ENCODE measurements at places on chromosomes 16 and 17.
A peak's percentile ranks its signal among the peaks of the same experiment; 100 is the strongest.

DNA sequence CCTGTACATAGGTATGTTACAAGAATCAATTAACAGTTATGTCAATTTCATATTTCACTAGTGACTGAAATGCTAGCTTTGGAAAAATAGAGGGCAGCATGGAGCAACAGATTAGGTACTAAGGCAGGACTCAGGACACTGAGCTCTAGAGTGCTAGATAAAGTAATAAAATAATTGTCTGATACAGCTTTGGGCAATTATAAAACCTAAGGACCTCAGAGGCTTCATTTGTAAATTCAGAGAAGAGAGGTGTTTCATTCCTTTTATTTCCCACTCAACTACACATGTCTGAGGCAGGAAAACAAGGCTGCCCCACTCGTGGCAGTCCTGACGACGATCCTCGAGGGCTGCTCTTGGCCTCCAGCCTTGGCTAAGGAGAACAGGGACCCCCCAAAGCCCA, 81.5 kb downstream of the CA4 start:
- DNase-seq: no peak

DNA sequence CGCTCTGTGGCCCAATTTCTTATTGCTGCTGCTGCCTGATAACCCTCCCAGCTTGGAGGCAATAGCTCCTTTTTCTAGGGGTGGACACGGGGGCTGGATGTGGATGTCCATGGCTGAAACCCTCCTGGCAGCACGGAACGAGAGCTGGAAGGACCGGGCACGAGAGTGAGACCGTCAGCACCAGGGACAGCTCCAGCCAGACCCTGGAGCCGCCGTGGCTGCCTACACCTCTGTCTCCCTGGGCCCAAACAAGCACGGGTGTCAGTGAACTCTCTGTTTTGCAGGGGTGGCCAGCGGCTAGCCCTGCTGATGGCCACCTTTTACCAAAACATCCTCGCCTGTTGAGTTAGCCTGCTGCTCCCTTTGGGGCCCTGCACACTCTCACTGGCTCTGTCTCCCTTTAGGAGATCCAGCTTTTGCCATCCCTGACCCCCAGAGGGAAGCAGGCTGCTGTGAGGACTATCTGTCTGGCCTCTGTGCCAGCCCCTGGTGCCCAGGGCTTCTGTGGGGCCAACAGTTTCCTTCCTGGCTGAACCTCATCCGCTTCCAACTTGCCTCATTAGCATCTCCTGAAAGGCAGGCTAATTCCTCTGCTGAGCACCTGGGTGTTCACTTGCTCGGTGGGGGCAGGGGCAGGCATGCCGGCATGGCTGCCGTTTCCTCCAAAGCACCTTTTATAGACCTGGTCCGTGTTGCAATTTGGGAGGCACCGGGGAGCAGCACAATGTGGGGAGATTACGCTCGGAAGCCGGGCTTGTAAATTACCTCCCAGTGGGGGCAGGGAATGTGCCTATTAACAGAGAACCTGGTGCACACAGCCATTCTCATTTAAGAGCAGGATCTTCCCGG, 118.1 kb downstream of the ENGASE start:
- peak; percentile 31 for DNase-seq

- no peak for DNase-seq
These were observed 86.5 kb downstream of the MAP2K6 start for GRCh38 chr17:69500911-69501429.

DNA sequence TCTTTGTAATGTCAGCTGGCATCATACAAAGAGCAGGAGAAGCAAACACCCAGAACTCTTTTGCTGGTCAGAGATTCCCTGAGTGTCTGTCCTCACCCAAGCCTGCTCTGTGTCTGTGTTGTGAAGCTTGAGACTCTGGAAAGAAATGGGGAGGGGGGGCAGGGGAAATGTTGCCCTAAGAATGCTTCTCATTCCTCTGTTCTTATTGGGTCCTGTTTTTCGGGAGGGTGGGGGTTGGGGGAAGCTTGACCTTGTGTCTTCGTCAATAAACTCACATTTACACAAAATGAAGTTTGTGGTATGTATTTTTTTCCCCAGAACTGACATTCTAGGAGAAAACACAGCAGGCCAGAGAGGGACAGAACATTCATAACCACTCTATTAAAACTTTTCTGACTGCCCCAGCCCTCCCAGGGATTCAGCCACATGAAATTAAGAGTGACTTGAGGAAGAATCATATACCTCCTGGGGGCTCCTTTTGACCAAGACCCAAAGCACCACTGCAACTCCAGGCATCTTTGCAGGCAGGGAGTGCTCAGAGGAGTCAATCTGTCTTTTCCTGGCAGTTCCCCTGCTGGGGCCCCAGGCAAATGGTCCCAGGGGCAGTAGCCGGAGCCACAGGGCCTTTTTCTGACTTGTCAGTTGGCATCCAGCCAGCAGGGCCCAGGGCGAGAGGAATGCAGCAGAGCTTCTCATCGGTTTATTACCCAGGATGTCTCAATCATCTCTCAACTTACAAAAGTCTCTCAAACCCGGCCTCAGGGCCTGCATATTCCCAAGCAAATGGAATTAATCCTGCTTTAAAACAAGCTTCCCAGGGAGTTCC, 5.1 kb upstream of the RASL10B start:
- DNase-seq: peak; percentile 86

DNA sequence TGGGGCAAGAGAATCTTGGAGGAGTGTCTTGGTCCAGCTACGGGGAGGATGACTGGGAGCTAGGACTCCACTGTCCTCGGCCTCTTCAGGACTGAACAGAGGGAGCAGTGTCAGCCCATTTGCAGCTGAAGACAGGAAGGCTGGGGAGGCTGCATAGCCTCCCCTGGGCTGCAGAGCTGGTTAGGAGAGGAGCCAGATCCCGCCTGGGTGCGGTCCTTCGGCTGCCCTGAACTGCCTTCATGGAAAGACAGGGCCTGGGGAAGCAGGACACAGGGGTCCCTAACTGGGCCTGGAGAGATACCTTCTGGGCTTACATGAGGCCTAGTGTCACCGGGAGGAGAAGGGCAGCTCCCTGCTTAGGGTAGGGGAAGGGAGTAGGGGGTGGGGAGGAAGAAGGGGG, 26.6 kb downstream of the UNC13D start:
- no peak for DNase-seq

DNA sequence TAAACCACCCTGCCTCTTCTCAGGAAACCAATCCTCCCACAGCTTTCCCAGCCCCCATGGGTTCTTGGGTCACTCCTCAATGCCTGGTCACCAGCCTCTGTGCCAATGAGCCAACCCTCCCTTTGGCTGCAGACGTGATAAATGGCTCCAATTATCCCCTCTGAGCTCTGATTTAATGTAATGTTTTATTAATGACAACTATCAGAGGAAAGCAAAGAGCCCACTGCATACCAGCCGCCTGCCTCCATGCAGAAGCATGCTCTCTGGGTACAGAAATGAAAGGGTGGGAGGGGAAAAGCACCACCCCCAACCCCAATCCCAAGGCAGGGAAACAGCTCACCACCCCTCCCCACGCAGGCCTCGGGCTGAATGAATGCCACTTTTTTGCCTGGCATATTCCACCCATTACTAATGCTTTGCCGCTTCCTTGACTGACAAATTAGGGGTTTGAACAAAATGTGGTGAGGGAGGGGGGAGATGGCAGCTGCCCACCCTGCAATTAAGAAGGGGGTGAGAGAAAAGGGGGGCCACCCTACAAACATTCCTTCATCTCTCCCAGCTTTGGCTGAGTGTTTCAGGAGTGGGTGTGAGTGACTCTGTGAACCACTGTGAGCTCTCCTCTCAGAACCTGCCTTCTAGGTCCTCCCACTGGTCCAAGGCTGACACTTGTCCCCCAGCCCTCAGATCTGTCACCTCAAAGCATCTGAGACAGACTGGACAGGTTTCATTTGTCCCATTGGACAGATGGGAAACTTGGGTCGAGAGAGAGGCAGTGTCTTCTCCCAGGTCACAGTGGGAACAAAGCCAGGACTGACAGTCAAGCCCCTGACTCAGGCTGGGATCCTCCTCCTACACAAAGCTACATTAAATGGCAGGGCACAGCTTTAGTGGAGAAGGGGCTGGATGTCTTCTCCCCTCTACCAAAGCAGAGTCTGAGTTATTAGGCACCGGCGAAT, 161.5 kb downstream of the TMEM132E start:
- DNase-seq: no peak

DNA sequence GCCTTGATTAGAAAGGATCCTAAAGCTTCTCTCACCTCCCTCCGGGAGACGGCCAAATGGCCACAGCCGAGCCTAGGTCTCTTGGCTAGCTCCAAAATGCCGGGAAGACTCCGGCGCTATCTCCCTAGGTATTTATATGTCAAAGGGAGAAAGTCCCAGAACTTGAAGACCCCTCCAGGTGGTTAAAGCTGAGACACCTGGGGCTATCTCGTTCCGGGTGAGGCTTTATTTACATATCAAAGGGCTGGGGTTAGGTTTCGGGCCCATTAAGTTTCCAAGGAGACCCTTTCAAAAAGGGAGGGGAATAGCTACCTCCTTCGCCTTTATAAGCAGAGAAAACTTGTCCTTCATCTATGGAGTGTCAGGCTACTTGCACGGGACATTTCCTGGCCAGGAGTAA, 70.9 kb upstream of the KIFC3 start:
- DNase-seq: no peak

GRCh38 chr17:50047488-50048126, 8.3 kb upstream of the ITGA3 start:
- no peak for DNase-seq

GRCh38 chr17:8749616-8750015, 5.0 kb upstream of the CCDC42 start:
- no peak for DNase-seq

GRCh38 chr17:50149417-50150353, 792 bp downstream of the PPP1R9B start:
- DNase-seq: peak; percentile 52

DNA sequence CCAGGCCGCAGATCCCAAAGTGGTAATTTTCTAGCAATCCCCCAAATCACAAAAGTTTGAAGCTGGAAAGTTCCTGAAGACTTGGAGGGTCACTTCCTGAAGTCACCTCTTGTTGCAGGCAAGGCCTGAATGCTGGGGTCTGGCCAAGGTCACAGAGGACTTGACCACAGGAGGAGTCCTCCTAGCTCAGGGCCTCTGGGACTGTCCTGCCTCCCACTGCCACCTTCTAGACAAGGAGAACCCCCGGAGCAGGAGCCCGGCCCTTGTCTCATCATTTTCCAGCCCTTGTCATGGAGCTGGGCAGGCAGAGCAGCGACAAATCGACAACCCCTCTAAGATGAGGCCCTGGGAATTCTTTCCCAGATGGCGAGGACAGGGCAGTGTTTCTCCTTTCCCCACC, 330 bp downstream of the CDH16 start:
- DNase-seq: no peak

GRCh38 chr16:30554557-30555314, 3.4 kb downstream of the ZNF764 start:
- no peak for DNase-seq

GRCh38 chr17:16950488-16950887, 21.4 kb downstream of the TNFRSF13B start:
- no peak for DNase-seq

- no peak for DNase-seq
These were observed 216.3 kb downstream of the SPECC1 start for GRCh38 chr17:20225162-20226115.

DNA sequence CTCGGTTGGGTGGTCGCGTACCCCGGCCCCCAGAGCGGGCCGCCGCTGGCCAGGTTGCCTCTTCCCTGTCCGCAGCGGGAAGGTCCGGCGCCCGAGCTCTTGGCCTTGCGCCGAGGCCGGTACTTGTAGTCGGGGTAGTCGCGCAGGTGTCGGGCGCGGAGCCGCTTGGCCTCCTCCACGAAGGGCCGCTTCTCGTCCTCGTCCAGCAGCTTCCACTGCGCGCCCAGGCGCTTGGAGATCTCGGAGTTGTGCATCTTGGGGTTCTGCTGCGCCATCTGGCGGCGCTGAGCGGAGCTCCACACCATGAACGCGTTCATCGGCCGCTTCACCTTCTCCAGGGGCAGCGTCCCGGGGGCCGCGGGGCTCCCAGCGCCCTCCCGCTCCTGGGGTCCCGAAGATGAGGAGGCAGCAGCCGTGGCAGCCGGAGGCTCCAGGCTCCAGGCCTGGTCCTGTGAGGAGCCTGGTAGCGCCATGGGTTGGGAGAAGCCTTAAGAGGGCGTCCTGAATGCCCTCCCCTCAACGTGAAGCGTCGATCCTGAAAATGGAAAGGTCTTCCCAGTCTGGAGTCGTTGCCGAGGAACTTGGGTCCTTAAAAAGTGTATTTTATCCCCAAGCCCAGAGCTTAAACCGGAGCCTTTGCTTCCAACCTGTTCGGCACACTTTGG, 558 bp downstream of the SOX15 start:
- peak; percentile 87 for DNase-seq

- no peak for DNase-seq
These were observed at the start of gene EME2 for GRCh38 chr16:1772362-1772907. EME2 (plus strand) TSS chr16:1772810; CDS start chr16:1773228, 418 bp downstream.

- no peak for DNase-seq
These were observed 44.3 kb upstream of the PLCG2 start for GRCh38 chr16:81734632-81735434.

DNA sequence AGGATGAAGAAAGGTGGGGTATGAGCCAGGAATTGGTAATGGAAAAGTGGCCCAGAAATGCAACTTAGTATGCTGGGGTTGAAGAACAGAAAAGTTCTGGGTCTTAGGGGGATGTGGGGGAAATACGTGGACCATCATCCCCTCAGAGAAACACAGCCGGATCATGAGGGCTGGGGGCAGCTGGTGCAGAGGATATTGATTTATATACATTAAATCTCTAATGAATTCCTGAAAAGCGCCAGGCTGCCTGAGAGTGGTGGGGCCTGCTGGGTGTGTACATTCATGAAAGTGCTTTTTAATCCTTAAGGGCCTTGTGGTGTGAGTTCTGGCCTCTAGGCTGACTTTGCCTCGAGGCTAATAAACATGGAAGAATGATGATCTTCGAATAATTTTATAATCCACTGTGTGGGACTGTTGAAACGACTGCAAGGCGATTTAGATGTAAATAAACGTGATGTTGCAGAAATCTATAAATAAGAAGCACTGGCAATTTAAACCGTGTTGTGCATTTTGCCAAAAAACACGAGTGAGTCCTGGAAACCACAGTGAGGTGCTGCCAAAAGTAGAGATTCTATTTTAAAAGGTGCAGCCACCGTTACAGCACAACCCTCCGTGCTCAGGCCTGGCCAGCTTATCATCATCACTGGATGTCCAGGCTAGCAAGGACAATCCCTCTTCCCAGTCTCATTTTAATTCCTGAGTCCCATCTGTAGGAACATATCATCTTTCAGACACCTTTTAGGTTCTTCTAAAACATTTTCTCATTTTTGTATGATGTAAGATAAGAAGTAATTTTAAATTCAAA, 32.1 kb downstream of the PRKAR1A start:
- no peak for DNase-seq

GRCh38 chr16:2712546-2712945, 7.5 kb downstream of the PRSS27 start:
- DNase-seq: no peak

- no peak for DNase-seq
These were observed 28.5 kb downstream of the TMEM98 start for GRCh38 chr17:32956240-32956970.

- no peak for DNase-seq
These were observed 357.6 kb upstream of the C16orf82 start for GRCh38 chr16:26709175-26709574.

All from umbilical cord (tissue), 2 donors.